Neural crest cell (in vitro differentiated cells): ENCODE measurements at places on chromosomes 7 and 10.

- no peak for DNase-seq
Observed at GRCh38 chr7:128910569-128910945, at the start of gene KCP. TSS of gene KCP (minus strand) at chr7:128910709. CDS start at chr7:128910676, 33 bp downstream.

- DNase-seq, result no peak
Observed at GRCh38 chr7:70681469-70682350, 450.2 kb upstream of the GALNT17 start.

DNA sequence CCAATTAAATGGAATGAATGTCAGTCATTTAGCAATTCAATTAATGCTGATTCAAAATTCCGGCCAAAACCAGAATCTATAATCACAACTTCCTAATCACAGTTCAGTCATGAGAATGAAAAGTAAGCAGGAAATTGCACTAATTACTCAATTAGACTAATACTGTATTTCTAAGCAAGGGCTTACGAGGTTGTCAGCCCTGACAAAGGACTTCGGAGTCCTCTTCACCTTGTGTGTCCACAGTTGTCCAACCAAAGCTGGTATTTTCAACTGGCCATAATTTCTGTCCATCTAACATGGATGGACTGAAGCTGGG, 17.4 kb downstream of the CPA1 start:
- DNase-seq, result no peak

- no peak for DNase-seq
Observed at GRCh38 chr10:11446133-11446532, 165.3 kb downstream of the USP6NL start.

- DNase-seq, result no peak
Observed at GRCh38 chr7:68362745-68363518, 1235.3 kb upstream of the AUTS2 start.

DNA sequence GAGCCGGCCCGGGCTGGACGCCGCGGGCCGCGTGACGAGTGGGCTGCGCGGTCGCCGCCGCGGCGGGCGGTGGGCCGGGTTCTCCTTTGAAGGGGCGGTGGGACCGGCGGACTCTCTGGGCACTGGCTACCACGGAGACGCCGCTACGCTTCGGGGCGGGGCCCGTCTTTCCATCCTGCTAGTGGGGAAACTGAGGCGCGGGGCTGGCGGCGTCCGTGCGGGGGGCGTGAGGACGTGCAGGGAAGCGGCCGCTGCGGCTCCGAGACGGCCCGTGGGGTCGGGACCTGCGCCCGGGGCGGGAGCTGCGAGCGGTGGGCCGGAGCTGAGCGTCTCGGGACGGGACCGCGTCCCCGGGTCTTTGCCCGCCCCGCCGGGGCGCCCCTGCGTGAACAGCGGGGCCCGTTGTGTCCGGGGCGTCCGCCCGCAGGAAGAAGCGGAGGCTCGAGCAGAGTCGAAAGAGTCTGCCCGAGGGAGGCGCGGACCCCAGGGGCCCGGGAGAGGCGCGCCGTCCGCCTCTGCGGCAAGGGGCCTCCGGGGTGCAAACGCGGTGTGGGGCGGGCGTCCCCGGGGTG, 548 bp upstream of the BNIP3 start:
- DNase-seq, result no peak

DNA sequence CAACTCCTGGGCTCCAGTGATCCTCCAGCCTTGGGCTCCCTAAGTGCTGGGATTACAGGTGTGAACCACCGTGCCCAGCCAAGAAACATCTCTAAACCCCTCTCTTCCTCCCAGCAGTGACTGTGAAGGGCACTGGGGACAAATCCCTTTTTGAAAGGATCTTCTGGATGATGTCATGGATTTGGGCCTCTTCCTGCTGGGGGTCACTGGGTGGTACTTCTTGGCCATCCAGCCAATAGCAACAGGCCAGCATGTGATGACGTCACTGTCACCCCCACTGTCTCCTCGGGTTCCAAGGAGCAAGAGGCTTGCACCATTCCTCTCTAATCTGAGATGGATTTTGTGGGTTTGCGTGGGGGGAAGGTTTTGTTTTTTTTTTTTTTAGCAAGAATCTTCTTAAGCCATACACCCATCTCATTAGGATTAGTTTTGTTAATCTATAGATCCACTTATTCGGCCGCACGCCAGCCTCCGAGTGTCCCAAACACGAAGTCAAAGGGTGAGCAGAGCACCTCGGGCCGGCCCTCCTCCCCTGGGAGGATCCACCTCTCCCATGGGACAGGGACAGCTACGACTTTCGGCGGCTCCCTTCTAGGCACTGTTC, 29.4 kb upstream of the TNRC18 start:
- no peak for DNase-seq

DNA sequence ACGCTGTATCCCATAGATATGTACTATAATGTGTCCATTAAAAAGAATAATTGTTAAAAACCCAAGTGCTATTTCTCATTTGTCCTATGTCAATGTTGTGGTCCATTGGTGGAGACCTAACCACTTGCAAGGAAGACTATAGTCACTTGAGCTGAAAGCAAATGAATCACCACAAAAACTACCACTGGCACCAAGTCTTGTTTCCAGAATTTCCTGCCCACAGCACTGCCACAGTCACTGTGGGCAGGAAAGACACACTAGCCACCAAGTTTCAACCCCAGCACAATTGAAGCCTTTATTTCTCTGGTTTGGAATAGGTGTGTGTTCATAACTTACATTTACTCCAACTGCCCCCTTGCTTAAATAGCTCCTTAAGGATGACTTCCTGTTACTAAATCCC, 12.4 kb downstream of the DIP2C start:
- DNase-seq, result no peak

DNA sequence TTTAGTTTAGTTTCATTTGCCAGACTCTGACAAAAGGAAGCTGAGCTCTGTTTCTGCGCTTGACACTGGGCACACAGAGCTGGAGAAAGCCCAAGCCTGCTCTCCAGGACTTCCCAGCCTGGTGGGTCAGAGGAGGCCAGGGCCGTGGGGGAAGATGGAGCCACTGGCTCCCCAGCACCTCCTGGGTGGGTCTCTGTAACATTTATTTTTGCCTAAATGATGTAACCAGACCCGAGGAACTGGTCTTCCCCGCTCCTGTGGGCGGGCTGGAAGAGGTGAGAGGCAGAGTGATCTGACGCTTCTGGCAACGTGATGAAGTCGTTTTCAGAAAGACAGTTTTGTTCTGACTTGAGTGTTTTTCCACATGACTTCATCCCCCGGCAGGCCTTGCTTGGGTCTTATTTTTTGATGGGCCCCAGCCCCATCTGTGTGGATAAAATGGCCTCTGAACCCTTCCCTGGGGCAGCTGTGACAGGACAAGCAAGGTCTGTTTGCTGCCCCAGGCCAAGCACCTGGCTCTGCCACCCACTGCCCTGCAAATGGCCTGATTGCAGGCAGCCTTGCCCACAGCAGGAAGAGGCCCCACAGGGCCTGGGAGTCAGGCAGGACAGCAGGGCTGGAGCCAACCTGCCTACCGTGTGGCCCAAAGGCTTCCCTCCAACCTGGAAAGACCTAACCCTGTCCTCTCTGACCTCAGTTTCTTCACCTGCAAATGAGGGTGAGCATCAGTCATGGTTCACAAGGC, 304.9 kb upstream of the ZMIZ1 start:
- no peak for DNase-seq

DNA sequence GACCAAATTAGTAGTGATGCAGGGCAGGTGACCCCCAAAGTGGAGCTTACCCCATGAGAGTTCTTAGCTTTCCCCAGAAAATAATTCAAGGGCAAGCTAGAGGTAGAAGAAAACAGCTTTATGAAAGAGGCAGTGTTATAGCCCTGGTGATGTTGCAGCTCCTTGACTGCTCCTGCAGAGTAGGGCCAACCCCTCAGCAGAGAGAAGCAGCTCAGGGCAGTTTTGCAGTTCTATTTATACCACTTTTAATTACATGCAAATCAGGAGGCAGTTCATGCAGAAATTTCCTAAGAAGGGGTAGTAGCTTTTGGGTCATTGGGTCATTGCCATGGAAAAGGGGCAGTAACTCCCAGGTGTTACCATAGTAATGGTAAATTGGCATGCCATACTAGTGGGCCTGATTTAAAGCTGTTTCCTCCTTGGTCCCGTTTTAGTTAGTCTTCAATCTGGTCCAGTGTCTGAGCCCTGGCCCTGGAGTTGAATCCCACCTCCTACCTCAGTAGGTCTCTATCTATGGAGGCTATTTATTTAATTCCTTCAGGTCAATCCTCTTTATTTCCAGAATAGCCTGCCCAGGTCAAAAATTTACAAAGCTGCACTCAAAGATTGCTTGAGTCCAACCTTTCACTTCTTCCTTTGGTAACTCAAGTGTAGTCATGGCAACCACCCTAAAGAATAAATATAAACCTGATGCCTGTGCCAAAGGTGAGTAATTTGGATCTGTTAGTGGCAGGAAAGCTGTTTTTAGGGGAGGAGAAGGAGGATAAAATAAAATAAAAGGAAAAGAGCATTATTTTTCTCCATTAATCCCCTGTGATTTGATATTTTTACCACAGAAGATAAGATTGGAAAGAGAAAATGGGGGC, 29.5 kb downstream of the PLXDC2 start:
- DNase-seq, result no peak

DNA sequence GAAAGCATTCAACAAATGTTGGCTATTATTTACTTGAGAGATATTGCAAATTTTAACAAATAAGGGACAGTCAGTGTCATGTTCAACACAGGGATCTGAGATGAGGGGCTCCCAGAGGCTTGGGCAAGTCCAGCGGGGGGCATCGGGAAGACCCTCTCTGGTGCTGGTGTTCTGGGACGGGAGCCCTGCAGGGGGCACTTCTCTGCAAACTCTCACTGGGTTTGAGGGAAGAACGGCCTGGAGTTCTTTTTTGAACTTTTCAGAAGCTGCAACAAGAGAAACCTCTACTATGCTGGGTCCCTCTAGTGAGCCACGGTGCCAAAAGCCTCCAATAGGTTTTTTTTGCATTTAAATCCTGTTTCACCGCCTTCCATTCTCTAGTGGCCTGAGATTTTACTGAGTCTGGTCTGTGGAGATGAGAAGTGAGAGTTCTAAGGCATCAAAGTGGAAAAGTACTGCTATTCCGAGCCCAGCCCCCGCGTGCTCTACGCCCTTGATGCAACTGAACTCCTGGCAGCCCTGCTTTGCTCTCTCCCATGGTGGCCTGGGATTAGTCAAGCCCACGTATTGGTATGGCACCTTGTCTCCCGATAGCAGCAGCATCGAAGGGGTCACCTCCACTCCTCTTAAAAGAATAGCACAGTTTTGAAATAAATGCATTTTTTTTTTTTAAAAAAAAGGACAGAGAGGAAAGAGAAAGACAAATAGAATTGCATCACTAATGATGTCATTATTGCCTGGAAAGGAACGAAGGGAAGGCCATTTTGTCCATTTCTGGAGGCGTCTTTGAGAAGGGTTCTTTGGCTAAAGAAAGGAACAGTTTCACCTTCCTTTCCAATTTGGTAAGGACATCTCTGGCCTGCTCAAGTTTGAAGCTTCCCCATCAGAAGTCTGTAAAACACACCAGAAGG, 43.5 kb downstream of the CLEC2L start:
- DNase-seq, result no peak

DNA sequence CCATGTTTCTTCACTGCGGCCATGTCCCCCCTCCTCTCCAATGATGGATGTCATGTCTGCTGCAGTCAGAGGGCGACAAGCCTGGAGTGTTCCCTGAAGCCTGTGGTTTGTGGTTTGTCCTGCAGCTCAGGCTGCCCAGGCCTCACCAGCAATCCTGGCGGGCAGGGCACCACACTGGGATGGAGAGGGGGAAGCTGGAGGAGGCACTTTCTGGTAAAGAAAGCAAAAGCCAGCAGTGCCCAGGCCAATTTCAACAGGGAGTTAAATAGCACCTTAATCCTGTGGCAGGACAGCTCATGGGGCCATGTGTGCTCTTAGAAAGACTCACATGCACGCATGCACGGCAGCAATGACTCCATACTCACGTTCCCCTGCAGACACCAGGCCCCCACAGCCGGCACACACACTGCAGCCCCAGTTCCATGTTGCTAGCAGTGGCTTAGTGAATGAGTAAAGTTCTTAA, 158.3 kb downstream of the EGFR start:
- no peak for DNase-seq

GRCh38 chr7:151077705-151078232, 2.8 kb downstream of the FASTK start:
- DNase-seq, result no peak

- no peak for DNase-seq
Observed at GRCh38 chr10:72069751-72070526, 18.4 kb downstream of the SPOCK2 start.

DNA sequence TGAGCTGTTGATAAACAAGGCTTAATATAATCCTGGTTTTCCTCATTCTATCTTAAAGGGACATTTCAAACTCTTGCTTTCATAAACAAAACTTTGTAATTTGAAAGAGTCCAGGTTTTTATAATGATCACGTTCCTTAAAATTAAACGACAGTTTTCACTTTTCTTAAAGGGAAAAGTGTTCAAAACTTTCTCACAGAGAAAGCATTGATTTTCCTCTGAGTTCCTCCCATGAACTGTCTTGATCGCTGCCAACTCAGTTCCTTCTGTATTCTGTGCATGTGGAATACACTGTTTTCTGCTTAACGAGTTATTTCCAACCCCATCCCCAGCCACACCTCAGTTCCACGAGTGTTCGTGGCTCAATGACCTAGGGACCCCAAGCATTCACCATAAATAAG, 2.4 kb upstream of the C7orf33 start:
- no peak for DNase-seq

DNA sequence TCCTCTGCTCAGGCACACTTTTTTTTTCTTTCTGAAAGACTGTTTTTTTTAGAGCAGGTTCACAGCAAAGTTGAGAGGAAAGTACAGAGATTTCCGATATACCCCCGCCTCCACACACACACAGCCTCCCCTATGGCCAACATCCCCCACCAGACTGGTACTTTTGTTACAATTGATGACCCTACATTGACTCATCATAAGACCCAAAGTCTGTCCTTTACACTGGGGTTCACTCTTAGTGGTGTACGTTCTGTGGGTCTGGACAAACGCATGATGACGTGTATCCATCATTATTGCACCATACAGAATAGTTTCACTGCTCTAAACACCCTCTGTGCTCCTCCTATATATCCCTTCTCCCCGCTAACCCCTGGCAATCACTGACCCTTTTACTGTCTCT, 107.7 kb downstream of the RBM20 start:
- DNase-seq, result no peak

DNA sequence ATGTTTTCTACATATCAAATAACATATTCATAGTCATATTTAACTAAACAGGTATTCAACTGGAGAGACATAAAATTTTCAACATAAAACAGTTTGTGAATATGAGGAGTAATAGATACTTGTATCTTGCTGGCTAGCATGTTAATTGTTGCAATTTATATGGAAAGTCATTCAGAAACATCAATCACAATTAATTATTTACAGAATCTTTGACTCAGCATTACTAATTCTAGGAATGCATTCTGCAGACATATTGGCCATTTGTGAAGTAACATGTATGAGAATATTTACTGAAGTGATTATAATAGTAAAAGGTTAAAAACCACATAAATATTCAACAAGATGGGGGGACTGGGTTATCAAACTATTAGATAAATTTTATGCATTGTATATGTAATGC, 203.7 kb downstream of the TSPAN12 start:
- DNase-seq, result no peak

GRCh38 chr7:148264933-148265557, 325.5 kb upstream of the C7orf33 start:
- no peak for DNase-seq

GRCh38 chr7:69889976-69890351, 291.7 kb downstream of the AUTS2 start:
- no peak for DNase-seq

GRCh38 chr7:97119747-97120146, 2.2 kb downstream of the SDHAF3 start:
- no peak for DNase-seq
